ENCODE measurements at places on chromosomes 16 and 17. TPM values are rescaled to one million over a fixed set of nuclear protein-coding genes. Genes with fewer than 3 reads are reported as not detected.
A peak's percentile ranks its signal among the peaks of the same experiment; 100 is the strongest.

GRCh38 chr17:76272541-76273444, 7.6 kb downstream of the UBALD2 start:
- no peaks in the 10 kb centered on the region for H3K27me3 ChIP-seq
- no peak overlapping the region for H3K27ac ChIP-seq
- H3K36me3 ChIP-seq = no peaks in the 10 kb centered on the region
- DNase-seq = no peak
- peaks cover 15% of the 10 kb centered on the region for H3K4me1 ChIP-seq
- no peak overlapping the region for H3K4me3 ChIP-seq

- H3K4me3 ChIP-seq = no peak overlapping the region
- H3K4me1 ChIP-seq = no peaks in the 10 kb centered on the region
- H3K36me3 ChIP-seq = no peaks in the 10 kb centered on the region
- H3K27me3 ChIP-seq = no peaks in the 10 kb centered on the region
Measured at GRCh38 chr17:15456496-15456895, 10.9 kb downstream of the CDRT4 start.

- H3K27ac ChIP-seq = no peak overlapping the region
- no peaks in the 10 kb centered on the region for H3K27me3 ChIP-seq
- no peak for DNase-seq
- H3K36me3 ChIP-seq = peaks cover 2% of the 10 kb centered on the region
- H3K4me3 ChIP-seq = no peak overlapping the region
- H3K4me1 ChIP-seq = no peaks in the 10 kb centered on the region
Measured at GRCh38 chr17:57286399-57287105, 30.2 kb downstream of the MSI2 start.

GRCh38 chr16:87068762-87069150, 248.4 kb downstream of the C16orf95 start:
- H3K27me3 ChIP-seq = peaks cover 4% of the 10 kb centered on the region
- no peaks in the 10 kb centered on the region for H3K36me3 ChIP-seq
- DNase-seq = no peak
- no peak overlapping the region for H3K27ac ChIP-seq
- no peaks in the 10 kb centered on the region for H3K4me1 ChIP-seq

Gene MYH2
- total RNA-seq = under 0.01 TPM

DNA sequence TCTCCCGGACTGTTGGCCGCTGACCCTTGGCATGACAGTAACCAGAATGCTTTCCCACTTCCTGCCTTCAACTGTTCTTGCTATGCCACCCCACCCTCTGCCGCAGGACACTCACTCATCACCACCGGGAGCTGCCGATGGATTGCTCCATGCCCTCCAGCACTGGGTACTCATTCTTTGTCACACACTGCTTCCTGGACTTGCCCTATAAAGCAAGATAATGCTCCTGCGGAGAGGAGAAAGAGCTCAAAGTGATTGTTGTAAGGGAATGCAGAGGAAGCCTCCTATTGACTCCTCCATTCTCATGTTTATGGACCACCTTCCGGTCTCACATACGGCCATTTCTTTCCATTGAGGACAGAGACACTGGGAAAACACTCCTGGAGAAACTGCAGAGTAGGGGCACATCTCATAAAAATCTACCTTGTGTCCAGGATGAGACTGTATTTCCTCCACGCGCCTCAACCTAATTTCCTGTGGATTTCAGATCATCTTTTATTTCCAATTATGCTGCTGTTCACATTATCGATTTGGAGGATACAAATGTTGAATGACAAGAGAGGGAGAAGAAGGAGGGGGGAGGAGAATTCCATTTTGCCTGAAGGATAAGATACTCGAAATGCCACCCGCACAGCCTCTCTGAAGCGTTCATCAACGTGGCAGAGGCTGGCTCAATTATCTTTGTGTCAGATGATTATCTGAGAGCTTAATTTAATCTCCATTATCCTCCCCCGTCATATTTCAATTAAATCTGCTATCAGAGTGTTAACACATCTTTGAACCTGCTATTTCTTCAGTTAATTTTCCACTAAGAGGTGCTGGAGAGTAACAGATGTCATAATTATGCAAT, 486.1 kb upstream of the SALL1 start:
- no peaks in the 10 kb centered on the region for H3K36me3 ChIP-seq
- H3K27me3 ChIP-seq = no peaks in the 10 kb centered on the region
- no peaks in the 10 kb centered on the region for H3K4me1 ChIP-seq
- no peak for DNase-seq
- no peak overlapping the region for H3K4me3 ChIP-seq

- H3K27me3 ChIP-seq = no peaks in the 10 kb centered on the region
- H3K36me3 ChIP-seq = no peaks in the 10 kb centered on the region
- peak overlapping the region; percentile 94 for H3K27ac ChIP-seq
- DNase-seq = peak; percentile 80
Measured at GRCh38 chr17:41917679-41918313, 955 bp downstream of the ACLY start.

Gene PYDC1
- total RNA-seq = not detected

DNA sequence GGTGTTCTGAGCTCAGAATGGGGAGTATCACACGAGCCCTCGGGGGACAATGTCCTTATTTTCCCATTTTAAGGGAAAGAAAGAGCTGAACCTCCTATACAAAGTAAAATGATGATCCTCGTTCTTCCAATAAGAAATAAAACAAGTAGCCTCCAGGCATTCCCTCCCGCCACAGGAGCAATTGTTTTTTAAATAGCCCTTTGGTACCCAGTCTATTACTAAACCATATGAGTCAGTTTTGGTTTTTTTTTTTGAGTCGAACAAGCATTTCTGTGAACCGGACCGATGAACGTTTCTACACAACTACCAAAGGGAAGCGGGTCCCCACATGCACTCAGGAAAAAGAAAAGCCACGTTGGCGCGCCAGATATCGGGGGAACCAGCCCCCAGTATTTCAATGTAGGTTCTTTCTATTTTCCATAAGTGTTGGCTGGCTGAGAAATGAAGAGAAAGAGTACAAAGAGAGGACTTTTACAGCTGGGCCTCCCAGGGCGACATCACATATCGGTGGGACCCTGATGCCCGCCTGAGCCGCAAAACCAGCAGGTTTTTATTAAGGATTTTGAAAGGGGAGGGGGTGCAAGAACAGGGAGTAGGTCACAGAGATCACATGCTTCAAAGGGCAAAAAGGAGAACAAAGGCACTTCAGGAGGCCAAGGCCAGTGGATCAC, 3.8 kb upstream of the DCXR start:
- DNase-seq = no peak
- H3K4me1 ChIP-seq = peaks cover 10% of the 10 kb centered on the region
- no peaks in the 10 kb centered on the region for H3K27me3 ChIP-seq
- H3K4me3 ChIP-seq = no peak overlapping the region

DNA sequence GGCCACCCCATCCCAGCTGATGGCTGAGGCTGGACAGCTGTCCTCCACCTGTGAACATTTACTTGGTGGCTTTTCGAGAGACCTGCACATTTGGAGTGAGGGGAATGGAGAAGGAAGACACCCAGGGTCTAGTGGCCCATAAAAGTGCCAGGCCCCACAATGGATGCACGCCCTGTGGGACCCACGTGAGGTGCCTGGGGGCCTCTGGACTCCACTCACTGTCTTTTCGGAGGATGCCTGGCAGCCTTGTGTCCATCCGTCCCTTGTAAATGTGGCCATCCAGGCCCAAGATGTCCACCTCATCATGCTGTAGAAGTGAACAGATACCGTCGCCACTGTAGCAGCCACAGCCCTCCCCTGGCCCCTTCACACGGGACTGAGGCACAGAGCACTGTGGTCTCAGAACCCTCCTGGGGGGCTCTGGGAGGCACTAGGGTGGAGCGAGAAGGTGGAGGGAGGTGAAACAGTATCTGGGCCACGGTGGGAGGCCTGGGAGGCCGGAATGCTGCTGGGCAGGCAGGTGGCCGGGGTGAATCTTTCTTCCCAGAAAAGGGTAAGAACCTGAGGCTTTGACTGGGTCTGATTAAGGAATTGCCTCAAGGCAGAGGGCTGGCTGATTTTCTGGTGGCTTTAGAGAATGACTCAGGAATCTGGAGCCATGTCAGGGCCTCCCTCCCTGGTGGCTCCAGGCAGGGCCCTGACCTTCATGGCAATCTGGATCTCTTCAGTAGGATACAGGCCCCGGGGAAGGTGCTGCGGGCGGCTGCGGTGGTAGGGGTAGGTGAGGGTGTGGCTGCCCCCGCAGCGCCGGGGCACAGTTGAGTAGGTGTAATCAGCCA, 11.5 kb downstream of the UBALD2 start:
- peaks cover 1% of the 10 kb centered on the region for H3K36me3 ChIP-seq
- no peak overlapping the region for H3K4me3 ChIP-seq
- no peaks in the 10 kb centered on the region for H3K27me3 ChIP-seq
- no peak for DNase-seq

DNA sequence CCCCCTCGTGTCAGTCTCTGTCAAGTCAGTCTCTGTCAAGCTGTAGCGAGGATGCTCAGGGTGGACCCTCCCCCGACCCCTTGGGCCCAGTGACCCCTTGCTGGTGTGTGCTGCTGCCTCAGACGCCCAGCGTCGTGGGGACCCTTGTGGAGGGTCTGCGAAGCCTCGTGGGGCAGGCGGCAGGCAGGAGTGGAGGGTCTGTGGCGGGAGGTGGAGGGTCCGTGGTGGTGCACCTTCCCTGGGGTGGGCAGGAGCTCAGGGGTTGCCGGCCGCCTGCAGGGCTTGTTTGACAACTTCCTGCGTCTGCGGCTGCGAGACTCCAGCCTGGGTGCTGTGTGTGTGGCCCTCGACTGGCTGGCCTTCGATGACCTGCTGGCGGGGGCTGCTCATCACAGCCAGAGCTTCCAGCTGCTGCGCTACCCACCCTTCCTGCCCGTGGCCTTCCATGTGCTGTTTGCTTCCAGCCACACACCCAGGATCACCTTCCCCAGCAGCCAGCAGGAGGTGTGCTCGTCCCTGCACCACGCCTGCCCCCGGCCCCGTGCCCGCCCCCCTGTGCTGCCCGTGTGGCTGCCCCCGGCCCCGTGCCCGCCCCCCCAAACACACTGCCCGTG, 5.6 kb downstream of the GNG13 start:
- peaks cover 2% of the 10 kb centered on the region for H3K4me1 ChIP-seq
- peaks cover 3% of the 10 kb centered on the region for H3K27me3 ChIP-seq
- no peaks in the 10 kb centered on the region for H3K36me3 ChIP-seq
- DNase-seq = no peak
- no peak overlapping the region for H3K27ac ChIP-seq

- peaks cover 2% of the 10 kb centered on the region for H3K4me1 ChIP-seq
- H3K36me3 ChIP-seq = no peaks in the 10 kb centered on the region
- no peak for DNase-seq
- no peak overlapping the region for H3K4me3 ChIP-seq
- no peaks in the 10 kb centered on the region for H3K27me3 ChIP-seq
Measured at GRCh38 chr16:56203052-56203451, 11.8 kb downstream of the GNAO1 start.

DNA sequence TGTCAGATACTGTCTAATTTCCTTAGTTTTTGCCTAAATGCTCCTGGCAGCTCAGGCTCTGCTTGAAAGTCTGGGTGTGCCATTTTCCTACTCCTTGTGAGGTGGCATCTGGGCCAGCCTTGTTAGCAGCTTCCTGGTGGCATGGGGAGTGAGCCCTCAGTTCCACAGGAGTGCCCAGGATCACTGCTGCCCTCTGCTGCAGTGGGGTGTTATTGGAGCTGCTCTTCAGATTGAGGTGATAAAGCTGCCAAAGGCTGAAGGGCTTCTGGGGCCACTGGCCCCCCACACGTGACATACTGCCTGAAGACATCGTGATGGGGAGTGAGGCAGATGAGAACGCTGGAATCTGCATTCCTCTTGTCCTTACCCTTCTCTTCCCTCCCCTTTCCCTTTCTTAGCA, 27.4 kb downstream of the CEP95 start:
- peaks cover 82% of the 10 kb centered on the region for H3K36me3 ChIP-seq
- no peaks in the 10 kb centered on the region for H3K27me3 ChIP-seq
- DNase-seq = no peak
- H3K4me3 ChIP-seq = no peak overlapping the region
- H3K4me1 ChIP-seq = no peaks in the 10 kb centered on the region

GRCh38 chr17:82035956-82036633, 1.4 kb downstream of the DCXR start:
- peak overlapping the region; percentile 70 for H3K4me3 ChIP-seq
- peaks cover 18% of the 10 kb centered on the region for H3K4me1 ChIP-seq
- DNase-seq = no peak

Gene SPEM2
- total RNA-seq = not detected

Gene IRX6
- total RNA-seq = not detected

Gene ANKS3
- 4.1 TPM for total RNA-seq

Gene HS3ST4
- total RNA-seq = not detected

DNA sequence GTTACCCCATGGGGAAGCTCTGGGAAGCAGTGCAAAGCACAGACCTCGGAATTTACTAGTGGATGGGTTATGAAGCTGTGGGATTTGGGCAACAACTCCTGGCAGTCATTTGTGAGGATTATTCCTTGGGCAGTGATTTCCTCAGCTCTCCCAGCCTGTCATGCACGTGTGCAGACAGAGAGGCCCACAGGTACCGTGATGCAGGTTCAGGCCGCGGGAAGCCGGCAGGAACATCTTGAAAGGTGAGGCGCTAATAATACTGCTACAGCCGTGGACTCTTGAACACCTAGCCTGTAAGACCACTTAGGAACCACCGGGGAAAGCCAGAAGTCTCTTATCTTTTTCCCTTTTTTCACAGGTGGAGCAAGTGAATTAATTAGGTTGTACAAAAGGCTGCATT, 80.2 kb upstream of the CPHXL start:
- no peak overlapping the region for H3K27ac ChIP-seq
- no peaks in the 10 kb centered on the region for H3K36me3 ChIP-seq
- no peaks in the 10 kb centered on the region for H3K4me1 ChIP-seq
- no peak for DNase-seq

Gene TVP23B
- 55.1 TPM for total RNA-seq

Gene CLEC19A
- total RNA-seq = not detected

DNA sequence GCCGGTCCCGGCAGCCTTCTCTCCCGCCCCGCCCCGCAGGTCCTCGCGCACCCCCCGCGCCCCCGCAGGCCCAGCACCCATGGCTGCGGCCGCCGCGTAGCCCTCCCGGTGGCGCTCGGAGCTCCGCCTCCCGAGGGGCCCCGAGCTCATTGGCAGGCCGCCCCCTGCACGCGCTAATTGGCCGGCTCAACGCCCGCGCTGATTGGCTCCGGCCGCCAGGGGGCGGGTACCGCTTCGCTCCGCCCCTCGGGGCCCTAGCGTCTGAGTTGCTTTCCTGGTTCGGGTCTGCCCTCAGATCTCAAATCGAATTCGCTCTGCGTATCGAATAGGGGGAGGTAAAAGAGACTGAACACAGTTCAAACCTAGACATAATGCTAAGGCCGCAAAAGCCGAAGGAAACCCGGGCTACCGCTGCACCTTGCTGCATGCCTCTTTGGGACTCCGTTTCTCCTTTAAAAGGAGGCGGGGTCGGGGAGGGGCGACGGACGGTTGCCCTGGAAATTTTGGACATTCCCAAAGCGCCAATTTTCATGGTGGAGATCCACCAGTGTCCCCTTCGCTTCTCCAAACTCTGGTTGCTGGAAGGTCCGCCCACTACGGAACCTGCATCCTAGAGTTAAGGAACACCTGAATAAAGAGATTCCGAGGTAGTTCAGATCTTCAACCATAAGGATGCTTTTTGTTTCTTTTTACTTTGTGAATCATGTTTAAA, at the start of gene DEXI:
DEXI (minus strand) TSS at position 117 of the 712 bp plus-strand sequence. CDS start 463 bp downstream, outside the sequence.
- DNase-seq = peak; percentile 96
- peaks cover 68% of the 10 kb centered on the region for H3K4me1 ChIP-seq
- H3K27me3 ChIP-seq = no peaks in the 10 kb centered on the region

All from liver (tissue), 10 donors.